Bronchial epithelial cell (primary cell): ENCODE measurements at places on chromosomes 3 and 15.

- DNase-seq, result no peak
Observed at GRCh38 chr15:58528188-58528870, 96.5 kb downstream of the LIPC start.

- DNase-seq, result no peak
Observed at GRCh38 chr3:119219069-119219468, 21.6 kb downstream of the B4GALT4 start.

DNA sequence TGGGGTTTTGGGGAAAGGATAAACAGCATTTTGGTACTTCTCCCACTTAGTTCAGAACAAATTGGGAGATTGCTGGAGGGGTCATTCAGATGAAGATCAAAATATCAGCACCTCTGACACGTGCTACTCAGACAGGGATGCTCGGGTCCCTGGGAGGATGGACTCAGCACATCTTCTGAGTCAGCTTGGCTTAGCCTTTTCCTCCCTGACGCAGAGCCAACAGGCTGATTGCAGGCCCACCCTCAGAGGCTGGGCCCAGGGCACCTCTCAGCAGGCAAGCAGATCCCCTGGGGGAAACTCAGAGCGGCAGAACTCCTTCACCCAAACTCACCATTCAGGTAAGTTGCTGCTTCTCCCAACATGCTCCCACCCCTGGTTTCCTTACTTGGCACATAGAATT, 304.9 kb downstream of the TLE3 start:
- no peak for DNase-seq

DNA sequence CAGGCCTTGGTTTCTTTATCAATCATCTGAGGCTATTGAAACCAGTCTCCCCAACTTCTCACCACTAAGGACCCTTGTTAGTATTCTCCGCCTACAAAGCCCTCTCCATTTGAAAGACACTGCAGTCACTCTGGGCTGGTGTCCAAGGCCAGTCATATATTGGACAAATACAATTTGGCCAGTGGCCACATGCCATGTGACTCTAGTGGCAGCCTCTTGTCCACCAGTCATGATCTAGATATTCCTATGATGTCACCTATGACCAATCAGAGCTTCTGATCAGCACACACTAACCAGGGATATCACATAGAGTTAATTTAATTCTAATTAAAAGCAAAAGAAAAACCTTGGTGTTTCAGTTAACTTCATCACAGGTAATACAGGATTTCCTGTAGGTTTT, 68.2 kb downstream of the RAB11A start:
- peak; percentile 19 for DNase-seq

- DNase-seq, result no peak
Observed at GRCh38 chr3:153553605-153553945, 391.5 kb downstream of the RAP2B start.

DNA sequence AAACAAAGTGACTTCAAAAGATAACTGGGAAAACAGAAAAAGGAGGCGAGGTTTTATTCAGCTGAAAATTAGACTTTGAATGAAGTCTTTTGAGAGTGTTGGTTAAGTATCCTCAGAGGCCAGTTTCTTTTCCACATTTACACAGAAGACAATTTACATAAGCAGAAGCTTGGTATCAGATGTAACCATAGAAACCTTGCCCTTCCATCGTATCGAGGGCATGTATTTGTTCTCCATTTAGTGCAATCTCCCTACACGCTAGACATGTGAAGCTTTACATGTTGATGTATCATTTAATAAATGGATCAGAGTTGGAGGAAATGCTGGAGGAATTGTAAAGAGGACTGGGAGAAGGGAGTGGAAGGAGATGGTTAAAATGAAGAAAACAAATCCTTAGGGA, 161.0 kb upstream of the CRBN start:
- no peak for DNase-seq

- no peak for DNase-seq
Observed at GRCh38 chr15:88917760-88918159, 4.6 kb upstream of the MFGE8 start.
